H1 (cell line): ENCODE measurements at places on chromosomes 11 and 22. TPM values are rescaled to one million over a fixed set of nuclear protein-coding genes. Genes with fewer than 3 reads are reported as not detected.

DNA sequence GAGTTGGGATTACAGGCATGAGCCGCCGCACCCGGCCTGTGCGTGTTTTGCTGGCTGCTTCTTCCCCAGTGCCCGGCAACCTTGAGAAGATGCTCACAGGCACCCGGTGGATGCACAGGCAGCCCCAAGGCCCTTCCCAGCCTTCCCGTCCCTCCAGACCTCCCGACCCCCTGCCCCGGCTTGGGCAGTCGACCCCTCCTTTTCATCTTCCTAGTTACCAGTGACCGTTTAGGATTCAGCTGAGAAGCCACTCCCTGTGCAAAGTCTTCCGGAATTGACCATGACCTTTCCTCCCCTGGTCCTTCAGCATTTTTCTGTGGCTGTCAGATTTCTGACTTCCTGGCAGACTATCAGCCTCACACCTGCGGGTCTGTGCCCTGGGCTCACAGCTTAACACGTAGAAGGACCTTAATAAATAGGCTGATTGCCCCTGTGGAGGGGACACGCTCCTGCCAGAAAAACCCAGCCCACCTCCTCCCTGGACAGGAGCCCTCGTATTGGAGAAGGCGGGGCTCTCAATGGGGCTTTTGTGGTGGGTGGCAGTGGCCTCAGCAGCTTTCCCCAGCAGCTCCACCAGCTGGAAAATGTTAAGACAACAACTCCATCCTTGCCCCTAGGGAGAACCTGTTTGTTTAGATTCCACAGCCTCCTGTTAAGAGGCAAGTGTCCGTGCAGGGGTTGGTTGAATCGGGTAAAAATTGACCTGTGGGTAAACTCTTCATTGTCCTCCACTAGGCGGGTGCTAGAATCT, 10.4 kb upstream of the ANO1 start:
- peak; percentile 50 for DNase-seq
- no peak overlapping the region for H3K4me3 ChIP-seq
- no peaks in the 10 kb centered on the region for H3K27me3 ChIP-seq

DNA sequence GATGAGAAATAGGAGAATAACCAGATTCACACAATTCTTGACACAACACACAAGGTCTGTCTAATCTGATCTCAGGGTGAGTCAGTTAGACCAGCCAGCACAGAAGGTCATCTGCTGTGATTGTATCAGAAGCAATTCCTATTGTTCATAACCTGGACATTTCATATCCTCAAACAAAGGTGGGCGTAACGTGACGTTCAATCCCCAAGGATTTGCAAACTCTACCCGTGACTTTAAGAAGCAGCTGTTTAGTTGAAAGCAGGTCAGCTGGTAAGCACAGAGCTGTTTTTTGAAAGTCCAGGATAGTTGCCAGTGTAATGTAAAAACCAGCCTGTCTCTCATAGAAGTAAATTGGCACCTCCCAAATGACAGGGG, 385.1 kb downstream of the DCDC1 start:
- H3K27me3 ChIP-seq, result no peaks in the 10 kb centered on the region
- no peak for DNase-seq
- H3K27ac ChIP-seq, result no peak overlapping the region
- H3K36me3 ChIP-seq, result no peaks in the 10 kb centered on the region

DNA sequence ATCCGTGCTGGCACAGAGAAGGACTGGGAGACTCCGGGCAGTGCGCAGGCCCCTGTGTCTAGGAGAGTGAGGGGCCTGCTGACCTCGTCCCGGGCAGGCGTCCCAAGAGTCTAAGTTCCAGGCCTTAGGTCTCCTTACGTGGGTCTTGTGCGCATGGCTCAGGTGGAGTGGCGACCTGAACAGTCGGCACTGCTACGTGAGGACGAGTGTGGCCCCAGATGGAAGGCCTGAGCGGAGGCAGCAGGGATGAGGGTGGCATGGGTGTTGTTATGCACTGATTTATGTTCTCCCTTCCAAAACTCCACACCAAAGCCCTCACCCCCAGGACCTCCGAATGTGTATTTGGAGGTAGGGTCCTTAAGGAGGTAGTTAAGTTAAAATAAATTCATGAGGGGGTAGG, 20.7 kb upstream of the SEPTIN5 start:
- no peak overlapping the region for H3K4me3 ChIP-seq
- no peak overlapping the region for H3K27ac ChIP-seq
- no peaks in the 10 kb centered on the region for H3K27me3 ChIP-seq
- H3K4me1 ChIP-seq, result no peaks in the 10 kb centered on the region
- no peak for DNase-seq

DNA sequence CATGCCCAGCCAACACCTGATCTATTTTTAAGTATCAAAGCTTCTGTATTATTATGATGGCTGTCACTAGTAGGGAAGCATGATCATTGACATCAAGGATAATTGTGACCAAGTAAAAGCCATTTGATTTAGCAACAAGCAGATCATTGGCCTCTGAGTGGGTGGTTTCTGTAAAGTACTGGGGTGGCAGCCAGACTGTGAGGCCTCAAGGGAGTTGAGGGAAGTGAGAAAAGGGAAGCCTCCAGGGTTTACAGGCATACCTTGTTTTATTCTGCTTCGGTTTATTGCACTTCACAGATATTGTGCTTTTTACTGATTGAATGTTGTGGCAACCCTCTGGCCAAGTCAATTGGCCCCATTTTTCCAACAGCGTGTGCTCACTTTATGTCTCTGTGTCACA, 60.1 kb downstream of the PRR5L start:
- H3K36me3 ChIP-seq, result no peaks in the 10 kb centered on the region
- H3K4me1 ChIP-seq, result no peaks in the 10 kb centered on the region
- H3K4me3 ChIP-seq, result no peak overlapping the region
- no peak for DNase-seq
- H3K27me3 ChIP-seq, result no peaks in the 10 kb centered on the region

Gene OR8G1
- not detected in 2 replicates for total RNA-seq
